ENCODE measurements at places on chromosomes 6 and 20.
A peak's percentile ranks its signal among the peaks of the same experiment; 100 is the strongest.

DNA sequence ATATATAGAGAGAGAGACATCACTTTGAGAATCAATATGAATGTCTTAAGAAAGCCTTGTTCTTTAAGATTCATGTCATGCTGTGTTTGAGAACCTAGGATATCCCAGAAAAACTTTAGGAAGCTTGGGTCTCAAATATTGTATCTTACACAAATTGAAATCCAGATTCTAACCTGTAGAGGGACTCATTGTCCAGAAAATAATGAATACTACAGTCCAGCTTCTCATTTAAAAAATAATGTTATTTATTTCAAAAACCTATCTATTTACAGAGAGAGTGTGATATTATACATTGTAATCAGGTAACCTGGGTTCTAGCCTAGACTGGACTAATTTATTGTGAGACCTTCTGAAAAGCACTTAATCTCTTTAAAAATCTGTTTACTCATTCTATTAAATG lies 4.2 kb downstream of the RFX6 start:
- no peak for DNase-seq

GRCh38 chr6:138290423-138290962 lies 72.2 kb upstream of the PBOV1 start:
- DNase-seq: no peak

DNA sequence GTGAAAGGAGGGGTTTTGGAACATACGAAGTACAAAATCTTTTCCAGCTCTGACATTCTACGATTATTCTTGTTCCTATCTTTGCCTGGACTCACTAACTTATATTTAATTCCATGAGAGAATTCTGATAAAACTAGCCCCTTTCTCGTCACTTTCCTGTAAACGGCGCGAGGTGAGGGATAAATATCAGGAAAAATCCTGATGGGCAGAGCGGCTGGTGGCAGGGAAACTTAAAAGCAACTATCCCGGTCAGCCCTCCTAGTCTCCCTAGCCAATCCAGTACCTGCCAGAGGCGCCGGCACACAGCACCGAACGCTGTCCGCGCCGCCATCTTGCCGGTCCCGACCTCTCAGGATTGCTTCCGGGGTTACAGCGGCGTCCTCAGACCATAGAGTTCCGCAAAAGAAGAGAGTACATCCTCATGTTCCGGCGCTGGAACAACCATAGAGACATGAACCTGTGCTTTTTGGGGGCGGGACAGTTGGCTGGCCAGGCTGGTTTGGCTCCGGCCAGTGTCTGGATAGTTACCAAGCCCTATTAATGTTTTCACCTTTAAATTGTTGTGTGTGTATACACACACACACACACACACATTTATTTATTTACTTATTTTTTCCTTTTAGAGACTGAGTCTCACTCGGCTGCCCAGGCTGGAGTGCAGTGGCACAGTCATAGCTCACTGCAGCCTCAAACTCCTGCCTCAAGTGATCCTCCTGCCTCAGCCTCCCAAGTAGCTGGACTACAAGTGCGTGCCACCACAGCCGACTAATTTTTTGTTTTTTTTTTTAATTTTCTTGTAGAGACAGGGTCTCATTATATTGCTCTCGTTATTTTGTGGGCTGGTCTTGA lies at the start of gene MRPS10:
Gene MRPS10, minus strand, starts transcription at position 343 of the 849 bp plus-strand sequence. Its CDS starts 12 bp downstream, at position 331.
- peak; percentile 95 for DNase-seq

GRCh38 chr6:34359418-34360158 lies 32.9 kb downstream of the NUDT3 start:
- DNase-seq: peak; percentile 41

GRCh38 chr6:143579703-143580102 lies 68.2 kb upstream of the FUCA2 start:
- no peak for DNase-seq

DNA sequence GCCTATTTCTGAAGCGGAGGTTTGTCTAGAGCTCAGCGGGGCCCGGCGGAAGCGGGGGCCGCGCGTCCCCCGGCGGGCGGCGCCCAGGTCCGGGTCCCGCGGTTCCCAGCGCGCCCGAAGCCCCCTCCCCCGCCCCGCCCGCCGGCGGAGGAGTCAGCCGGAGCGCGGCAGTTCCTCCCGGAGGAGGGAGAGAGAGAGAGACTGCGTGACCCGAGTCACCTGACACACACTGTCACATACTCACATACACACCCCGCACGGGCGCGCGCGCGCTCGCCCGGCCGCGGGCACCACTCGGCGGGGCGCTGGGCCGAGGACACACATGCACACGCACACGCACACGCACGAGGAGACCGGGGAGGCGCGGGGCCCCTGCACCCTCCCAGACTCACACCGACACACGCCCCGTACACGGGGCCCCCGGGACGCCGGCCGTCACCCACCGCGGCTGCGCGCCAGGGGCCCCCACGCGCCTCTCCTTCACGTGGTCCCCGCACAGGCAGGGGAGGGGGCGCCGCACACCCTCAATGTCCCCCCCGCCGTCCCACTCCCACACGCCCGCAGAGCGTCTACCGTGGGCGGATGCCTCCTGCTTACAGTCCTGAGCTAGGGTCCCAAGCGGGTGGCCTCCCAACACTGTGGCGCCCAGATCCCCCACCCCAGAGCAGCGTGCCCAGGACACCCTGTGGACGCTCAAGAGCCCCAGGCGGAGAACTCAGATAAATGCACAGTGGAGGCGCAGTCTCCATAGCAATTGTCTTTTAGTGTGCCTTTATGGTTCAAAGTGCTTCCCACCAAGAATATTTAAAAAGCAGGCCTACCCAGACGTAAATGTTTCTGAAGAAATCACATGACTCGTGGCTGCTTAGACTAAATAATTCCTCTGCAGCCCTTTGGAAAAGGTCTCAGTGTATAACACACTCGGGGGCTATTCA lies at the start of gene RRAGD:
Gene RRAGD, minus strand, starts transcription at position 203 of the 935 bp plus-strand sequence. CDS start 280 bp downstream, outside the sequence.
- peak; percentile 81 for DNase-seq

DNA sequence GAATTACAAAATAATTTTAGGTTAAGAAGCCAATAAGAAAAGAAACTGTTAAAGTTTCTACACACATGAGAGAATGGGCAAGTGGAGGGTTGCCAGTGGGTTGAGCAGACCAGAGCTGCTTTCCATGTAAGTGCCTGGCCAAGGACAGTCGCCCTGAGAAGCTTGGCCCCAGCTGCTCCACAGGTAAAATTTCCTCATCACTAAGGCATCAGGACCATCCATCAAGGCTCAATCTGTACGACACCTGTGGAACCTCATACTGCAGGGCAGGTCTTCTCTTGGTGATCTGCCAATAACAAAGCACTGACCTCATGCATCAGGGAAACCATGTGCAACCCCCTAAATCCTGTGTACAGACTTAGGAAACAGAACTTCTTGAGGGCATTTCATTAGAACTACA lies 115.4 kb downstream of the INSM1 start:
- DNase-seq: no peak

DNA sequence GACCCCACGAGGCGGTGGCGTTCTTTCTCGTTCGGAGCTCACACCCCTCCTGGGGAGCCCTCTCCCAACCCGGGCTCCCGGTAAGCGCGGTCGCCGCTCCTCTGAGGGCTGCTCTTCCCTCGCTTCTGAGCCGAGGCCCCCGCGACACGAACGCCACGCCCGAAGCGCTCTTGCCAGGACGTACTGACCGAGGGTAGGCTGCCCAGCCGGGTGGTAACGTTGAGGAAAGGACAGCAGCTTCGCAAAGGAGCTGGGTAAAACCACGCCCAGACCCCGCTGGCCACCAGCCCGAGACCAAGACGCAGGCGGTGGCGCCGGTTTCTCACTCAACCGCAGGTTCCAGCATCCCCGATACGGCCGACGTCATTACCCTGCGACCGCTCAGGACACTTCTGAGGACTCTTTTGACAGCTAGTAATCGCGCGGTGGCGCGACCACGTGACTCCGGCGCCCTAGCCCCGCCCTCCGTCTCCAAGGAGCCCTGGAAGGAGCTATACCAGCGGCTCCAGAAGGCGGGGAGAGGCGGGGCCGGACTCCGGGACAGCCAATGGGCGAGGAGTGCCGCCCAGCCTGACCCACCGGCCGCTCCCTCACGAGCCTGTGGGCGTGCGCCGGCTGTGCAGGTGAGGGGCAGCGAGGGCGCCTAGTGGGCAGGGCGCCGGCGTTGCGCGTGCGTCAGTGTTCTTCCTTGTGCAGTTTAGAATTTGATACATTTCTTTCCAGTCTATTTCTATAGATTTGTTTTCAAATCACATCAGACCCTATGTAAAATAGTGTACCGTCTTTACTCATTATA lies 4.0 kb upstream of the GZF1 start:
- peak; percentile 100 for DNase-seq

DNA sequence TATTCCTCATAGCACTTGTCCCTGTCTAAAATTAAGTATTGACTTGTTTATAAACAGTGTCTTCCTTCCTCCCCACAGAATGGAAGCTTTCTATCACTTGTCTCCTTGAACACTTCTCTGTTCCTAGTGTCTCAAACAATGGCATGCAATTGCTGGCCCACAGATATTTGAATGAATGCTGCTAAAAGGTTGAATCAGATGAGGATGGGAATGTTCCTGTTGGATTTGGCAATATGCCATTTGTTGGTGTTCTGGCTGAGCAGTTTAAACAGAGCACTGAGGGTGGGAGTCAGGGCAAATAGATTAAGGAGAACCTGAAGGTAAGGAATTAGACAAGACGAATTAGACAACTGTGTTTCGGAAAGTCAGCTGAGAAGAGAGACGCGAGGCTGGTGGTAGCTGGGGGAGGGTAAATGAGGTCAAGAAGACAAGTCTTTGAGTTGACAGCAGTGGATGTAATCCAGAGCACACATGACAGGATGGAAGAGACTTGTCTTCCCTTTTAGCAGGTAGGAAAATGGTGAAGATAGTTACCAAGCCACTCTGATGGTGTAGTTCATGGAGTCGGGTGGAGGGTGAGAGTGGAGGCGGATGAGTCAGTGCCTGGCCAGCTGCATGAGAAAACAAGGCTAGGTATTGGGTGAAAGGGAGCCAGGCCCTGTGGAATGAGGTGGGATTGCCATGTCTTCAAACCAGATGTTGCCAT lies 58.3 kb upstream of the GNRH2 start:
- DNase-seq: no peak

- DNase-seq: no peak
These were observed 99.0 kb downstream of the RCAN2 start for GRCh38 chr6:46392294-46392693.

DNA sequence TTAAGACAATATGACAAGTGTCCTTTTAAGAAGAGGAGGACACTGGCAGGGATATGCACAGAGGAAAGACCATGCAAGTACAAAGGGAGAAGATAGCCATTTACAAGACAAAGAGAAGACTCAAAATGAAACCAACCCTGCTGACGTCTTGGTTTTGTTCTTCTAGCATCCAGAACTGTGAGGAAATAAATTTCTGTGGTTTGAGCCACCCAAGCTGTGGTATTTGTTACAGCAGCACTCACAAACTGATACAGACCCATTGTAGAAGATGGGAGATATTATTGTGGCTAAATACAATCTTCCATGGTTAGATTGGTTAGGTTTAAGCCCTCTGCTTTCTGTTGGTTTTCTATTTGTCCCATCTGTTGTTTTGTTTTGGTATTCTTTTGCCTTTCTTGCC lies 88.6 kb upstream of the SLC35F1 start:
- DNase-seq: no peak

DNA sequence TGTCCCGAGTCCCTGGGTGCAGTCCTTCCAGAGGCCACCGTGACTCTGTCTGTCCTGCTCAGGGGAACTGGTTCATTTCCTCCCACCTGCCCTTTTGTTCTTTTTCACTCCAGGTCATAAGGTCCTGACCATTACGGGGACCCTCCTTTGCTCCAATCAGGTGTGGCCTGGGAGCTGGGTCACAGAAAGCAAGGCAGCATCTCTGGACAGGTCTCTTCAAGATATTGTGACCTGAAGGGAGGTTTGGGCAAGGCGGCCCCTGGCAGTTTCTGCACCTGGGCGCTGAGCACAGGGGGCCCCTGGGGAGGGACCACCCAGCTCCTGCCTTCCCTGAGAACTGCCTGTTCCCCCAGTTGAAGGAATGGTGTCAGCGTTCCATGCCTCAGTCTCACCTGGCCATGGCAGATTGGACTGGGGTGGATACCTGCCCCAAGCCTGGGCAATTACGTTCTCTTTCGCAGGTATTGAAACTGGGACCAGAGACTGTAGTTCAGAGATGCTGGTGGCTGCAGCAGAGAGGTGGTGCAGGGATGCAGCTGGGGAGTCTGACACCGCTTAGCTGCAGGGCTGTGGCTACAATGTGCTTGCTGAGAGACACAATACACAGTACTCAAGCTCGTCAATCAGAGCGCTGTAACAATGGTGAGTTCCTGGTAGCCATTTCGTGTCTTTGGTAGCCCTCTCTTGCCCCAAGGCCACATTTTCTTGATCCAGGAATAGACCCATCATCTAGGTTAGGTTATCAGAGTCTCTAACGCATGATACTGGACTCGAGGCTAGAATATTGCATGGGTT lies 15.6 kb upstream of the NELFCD start:
- DNase-seq: no peak

DNA sequence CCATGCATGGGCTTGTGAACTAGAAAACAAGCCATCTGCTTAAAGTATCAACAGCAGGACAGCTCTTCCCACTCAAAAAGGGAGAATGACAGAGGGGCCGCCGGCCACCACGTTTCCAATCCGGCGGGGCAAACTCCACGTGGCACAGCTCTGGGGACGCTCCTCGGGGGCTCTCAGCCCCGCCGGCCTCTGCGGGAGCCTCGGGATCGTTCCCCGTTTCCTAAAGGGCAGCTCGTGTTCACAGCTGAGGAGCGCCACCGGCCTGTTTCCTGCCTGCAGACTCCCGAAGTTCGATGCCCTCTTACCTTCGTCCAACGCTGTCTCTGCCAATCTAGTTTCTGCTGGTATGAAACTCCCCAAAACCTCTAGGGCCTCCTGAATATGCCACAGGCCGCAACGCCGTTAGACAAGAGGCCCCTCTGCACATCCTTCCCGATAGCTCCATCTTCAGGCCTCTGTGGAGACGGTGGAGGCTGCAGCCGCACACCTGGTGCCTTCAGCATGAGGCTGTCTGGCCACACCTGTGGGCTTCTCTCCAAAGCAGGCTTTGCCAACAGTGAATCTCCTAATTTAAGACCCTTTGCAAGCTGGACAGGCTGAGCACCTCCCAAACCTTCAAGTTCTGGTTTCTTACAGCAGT lies 46.5 kb downstream of the KCNQ2 start:
- DNase-seq: no peak

- DNase-seq: no peak
These were observed 488.5 kb upstream of the BTBD3 start for GRCh38 chr20:11429168-11429567.

DNA sequence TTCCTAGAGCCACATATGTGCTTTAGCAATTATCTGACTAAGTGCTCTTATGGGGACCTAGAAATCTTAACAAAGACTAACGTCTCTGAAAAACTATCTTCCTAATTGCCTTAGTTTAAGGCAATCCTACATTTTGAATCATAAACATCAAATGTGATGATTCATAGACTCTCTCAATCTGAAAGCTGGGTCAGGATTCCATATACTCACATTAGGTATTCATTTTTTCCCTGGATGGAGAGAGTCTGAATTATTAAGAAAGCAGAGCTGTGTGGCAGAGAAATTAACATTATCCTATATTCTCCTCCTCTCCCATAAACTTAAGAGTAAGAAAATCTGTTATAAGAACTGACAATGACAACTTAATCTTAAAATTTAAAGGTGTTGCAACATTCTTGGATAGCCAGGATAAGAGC lies 1.6 kb upstream of the PRL start:
- no peak for DNase-seq
